ENCODE measurements at places on chromosomes 4 and X.

DNA sequence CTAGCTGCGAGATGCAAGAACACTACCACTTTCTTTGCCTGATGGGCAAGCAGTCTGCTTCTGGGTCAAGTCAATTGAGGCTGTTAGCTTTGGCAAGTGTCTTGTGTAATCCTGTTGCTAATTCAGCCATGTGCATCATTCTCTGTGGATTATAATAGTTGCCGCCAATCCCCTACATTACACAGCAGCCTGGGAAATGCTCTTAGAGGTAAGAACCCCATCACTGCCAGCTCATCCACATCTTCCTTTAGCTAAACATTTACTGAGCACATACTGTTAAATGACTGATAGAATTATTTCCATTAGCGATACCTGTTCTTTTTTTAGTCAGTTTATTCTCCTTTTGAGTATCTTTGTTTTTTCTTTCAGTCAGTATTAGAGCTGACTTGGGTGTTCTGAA lies 116.2 kb downstream of the CBR4 start:
- no peak for DNase-seq

DNA sequence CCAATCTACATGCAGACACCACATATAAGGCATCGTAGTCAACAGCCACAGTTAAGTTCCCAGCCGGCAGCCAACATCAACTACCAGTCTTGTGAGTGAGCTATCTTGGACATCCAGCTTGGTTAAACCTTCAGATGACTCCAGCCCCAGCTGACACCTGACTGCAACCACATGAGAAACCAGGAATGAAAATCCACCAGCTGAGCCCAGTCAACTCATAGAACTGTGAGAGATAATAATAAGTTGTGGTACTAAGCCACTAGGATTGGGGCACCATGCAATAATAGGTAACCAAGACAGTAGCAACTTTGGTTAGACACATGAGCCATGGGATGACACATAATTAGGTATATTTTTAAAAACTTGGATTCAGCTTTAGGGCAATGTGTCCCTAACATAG lies 188.1 kb upstream of the BCOR start:
- DNase-seq, result no peak

GRCh38 chr4:84420608-84421007 lies 78.5 kb downstream of the NKX6-1 start:
- no peak for DNase-seq

DNA sequence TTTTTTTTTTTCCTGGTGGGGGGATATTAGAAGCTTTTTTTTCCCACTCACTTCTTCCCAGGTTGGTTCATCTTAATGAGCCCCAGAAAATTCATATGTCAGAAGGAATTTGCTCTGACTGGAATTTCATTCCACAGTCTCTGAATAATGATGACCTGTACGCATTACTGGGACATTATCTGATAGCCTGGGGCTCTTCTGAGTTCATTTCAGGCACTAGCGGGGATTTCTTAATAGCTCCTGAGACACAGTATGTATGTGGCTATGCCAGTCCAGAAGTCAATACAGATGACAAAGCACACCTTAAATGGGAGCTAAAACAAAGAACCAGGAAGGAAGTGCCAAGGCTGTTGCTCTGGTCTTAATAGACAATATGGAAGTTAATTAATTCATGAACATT lies 295.2 kb upstream of the IGFBP7 start:
- no peak for DNase-seq

GRCh38 chrX:2231570-2232192 lies 269.1 kb downstream of the DHRSX start:
- DNase-seq, result no peak

GRCh38 chrX:88416965-88417364 lies 330.1 kb upstream of the CPXCR1 start:
- no peak for DNase-seq

DNA sequence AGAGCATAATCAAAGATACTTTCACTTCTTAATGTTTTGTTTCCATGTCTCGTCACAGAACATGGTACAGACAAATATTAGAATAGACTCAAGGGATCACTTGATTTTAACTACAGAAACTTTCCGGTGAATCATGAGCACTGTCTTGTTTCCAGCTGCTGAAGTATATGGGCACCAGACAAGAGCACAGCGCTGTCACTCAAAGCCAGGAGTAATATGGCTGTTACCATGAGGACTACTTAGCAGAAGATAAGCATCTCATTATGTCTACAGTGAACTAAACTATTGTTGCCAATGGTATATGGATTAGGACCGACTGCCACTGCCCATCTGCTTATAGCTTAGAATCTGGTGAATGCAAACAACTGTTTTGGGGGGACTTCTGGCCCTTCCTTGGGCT lies 34.3 kb downstream of the MECP2 start:
- no peak for DNase-seq

DNA sequence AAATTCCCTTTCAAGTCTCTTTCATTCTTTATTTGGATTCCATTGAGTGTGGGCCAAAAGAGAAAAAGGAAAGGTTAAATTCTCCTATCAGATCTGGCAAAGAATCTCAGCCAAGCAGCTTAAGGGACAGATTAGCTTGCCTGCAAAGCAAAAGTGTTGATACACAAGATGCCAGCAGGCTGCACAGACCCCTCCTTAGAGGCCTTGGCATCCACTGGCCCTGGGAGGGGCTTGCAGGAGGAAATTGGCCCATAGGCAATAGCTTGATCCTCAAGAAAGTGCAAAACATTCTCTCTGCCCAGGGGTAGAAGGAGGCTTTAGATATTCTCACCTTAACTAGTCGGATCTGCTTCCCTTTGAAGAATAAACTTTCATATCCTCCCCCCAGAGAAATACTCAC lies 300.4 kb upstream of the CPEB2 start:
- no peak for DNase-seq

DNA sequence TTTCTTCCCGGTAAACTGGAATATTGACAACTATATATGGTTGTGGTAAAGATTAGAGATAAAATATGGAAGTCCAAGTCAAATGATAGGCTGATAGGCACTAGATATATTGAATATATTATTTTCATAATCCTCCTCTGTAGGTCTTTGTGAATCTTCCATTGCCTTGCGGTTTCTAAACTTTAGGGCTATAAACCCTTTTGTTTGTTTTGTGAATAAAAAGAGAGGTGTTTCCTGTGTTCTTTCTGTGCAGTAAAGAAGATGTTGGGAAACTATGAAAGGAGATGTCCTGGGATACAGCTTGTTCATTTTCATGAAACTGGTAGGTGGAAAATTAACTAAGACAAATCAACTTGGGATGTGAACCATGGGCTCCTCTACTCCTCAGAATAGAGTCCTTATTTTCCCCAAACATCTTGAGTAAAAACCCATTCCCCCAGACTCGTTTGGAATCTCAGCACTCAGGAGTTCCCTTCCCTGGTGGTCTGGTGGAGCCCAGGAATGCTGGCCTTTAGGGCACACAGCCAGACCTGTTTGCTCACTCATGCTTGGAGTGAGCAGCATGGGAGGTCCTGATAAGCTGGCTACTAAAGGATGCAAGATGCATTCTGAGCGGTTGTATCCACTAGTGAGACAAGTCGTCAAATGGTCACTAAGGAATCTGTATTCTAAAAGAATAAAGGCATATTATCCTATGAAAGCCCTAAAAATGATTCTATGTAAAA lies 22.2 kb downstream of the PRDM8 start:
- no peak for DNase-seq

DNA sequence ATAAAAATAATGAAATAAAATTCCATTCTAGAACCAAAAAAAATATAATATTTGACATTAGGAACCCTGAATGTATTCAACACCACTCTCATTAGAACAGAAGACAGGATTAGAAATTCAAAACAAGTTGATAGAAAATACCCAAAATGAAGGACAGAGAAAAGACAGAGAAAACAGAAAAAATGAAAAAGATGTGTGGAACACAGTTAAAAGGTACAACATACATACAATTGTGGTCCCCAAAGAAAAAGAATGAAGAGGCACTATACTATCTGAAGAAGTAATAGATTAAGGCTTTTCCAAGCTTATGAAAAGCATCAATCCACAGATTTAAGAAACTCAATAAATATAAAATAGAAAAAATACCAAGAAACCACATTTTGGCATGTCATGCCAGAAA lies 16.4 kb downstream of the ANKRD50 start:
- no peak for DNase-seq

DNA sequence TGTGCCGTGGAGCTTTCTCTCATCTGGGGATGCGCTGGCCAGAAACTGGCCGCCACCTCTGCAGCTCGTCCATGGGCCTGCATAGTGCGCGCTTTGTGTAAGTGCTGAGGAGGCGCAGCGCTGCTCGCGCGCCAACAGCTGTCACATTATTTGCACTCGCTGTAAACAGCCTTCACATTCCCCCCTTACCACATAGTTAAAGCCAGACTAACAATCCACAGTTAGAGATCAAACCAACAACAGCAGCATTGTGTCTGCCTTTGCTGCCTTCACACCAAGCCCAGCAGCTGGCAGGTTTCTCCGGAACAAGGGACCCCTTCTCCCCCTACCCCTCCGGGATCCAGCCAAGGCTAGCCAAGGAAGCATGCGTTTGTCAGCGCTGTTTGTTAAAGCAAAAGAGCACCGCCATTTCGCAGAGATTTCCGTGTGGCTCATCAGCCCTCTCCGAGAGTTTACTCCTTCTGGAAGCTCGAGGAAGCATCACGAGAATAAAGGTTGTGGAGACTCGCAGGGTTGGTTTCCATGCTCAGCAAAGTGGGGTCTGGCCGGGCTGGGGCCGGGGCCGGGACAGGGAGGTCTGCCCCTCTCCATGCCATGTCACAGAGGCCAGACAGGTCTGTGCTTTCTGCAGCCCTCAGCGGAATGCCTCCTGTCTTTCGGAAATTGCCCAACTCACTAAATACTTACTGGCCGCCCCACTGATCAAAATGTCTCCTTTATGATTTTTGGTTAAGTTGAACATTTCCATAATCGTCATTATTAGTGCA lies 11.0 kb downstream of the BCOR start:
- no peak for DNase-seq

DNA sequence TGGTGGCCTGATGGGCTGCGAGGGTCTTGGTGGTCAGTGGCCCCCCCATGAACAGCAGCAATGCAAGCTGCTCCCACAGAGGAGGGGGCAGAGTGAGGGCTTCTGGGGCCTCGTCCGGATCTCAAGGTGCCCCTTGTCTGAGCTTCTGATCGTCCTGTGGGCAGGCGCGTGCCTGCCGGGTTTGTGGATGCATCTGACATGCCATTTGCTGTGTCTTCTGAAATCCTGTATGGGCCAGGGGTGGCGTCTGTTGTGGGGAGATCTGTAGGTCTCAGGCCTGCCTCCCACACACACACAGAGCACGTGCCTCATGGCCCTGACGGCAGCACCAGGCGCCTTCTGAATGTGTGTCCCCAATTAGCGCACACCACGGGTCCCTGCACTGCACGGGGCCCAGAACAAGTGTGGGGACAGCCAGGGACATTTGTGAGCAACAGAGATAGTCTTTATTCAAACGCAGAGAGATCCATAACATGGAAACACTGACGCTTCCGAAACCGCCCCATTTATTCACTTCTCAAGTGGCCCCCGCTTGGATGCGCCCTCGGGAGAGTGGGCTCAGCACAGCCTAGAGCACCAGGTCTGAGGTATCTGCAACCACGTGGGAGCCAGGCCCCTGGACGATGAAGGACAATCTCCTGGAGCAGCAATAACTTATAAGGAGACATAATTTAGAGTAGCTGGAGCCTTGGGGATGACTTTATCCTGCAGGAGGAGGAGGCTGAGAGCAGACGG lies 5.7 kb downstream of the SPON2 start:
- DNase-seq, result no peak

DNA sequence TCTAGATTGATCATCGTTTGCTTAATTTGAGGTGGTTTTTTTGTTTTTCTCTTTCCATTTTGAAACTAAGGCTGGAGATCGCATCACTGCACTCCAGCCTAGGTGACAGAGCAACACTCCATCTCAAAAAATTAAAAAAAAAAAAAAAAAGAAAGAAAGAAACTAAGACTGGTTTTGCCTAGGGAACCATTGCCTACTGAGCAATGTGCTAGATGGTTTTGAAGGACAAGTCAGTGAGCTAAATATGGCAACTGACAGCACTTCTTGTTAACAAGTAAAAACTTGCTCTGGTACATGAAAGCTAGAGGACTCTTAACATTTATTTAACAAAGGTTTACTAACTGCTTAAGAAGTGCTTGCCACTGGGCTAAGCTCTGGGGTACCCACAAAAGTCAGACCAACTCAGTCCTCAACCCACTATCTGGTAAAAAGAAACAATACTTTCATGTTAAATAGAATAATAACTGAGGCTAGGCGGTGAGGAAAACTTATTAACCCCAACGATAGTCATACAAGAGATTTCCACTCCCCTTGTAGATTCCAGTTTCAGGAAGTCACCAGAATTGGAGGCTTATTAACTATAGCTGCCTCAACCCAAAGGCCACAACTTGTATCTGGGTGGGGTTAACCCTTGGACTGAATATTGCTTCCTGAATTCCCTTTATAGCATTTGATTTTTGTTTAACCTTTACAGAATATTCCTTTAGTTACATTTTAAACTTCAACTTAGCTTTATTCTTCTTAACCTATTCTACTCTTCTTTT lies 111.6 kb downstream of the FRYL start:
- DNase-seq, result no peak

DNA sequence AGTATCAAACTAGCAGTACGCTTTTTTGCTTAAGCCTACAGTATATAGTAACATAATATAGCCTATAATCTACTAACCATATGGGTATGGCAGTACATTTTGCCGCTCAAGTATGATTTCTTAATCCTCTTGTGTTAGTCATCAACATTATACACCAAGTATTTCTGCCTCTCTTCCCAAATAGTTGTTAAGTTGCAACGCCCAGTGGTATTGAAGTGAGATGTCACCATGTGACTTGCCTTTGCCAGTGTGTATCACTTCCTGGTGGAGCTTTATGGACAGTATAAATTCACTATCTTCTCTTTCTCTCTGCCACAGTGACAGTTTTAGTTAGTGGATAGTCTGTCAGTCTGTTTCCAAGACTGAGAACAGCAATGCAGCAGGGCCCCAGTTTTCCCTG lies 535.5 kb downstream of the PDHA2 start:
- no peak for DNase-seq

- no peak for DNase-seq
These were observed 1.3 kb downstream of the GAR1 start for GRCh38 chr4:109816894-109817293.

GRCh38 chr4:113825272-113825671 lies 63.7 kb upstream of the CAMK2D start:
- no peak for DNase-seq

- DNase-seq, result no peak
These were observed 27.5 kb downstream of the PCYT1B start for GRCh38 chrX:24619647-24620046.
